AG20443 (cell line): ENCODE measurements at places on chromosomes 7 and 10.

GRCh38 chr7:25922296-25922695 lies 229.7 kb upstream of the NFE2L3 start:
- no peak for DNase-seq

DNA sequence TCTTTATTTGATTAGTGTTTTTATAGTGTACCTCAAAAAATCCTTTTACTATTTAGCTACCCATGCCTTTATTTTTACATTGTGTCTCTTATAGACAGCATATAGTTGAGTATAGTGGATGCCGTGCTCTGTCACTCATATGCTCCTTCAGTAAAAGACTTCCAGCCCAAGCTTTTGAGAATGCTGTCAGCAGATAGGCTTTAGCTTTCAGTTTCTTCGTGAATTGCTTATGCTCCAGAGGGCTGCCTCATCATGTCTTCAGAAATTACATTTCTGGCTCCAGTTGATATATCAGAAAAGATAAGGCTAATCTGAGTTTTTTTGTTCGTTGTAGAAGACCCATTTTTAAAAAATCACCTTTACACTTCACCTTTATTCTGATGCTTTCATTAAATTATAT lies 332.0 kb downstream of the NXPH1 start:
- DNase-seq = no peak

- no peak for DNase-seq
Measured at GRCh38 chr7:137987968-137988367, 13.9 kb downstream of the CREB3L2 start.

DNA sequence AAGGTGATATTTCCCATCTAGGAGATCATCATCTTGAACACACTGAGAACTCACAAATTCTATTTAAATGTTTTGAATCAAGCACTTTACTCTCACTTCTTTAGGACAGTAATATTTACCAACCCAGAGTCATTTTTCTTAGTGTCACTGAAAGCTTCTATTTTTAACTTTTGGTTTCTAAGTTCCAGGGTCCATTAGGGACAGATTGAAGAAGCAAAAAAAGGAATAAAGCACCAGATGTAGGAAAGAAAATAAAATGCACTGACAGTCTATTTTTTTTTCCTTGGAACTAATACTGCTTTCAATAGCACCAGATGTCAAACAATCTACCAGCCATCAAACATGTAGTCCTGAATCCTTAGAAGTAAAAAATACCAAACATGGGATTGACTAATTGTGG lies 526.7 kb upstream of the LRRN3 start:
- no peak for DNase-seq

- DNase-seq = peak; percentile 72
Measured at GRCh38 chr10:69087590-69088470, at the start of gene SRGN. TSS of gene SRGN (plus strand) at chr10:69088103. CDS start at chr10:69088158, 55 bp downstream.

- DNase-seq = no peak
Measured at GRCh38 chr7:155360495-155361345, 63.0 kb downstream of the INSIG1 start.

GRCh38 chr7:151570366-151570915 lies 50.7 kb upstream of the RHEB start:
- DNase-seq = no peak

DNA sequence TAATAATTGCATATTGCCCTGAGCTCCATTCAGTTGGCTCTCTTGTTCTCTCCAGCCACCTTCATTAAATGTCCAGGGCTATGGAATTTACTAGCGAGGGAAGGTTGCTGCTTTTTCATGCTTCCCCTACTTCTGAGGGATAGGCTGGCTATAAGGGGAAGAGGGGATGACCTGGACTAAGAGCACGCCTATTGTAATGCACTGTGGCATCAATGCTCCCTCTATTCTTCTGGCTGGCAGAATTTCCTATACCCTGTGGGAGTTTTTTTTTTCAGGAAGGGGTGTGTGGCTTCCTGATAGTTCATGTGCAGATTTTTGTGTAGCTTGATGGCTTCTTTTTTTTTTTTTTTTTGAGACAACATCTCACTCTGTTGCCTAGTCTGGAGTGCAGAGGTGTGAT lies 155.8 kb downstream of the SND1 start:
- DNase-seq = no peak
